ENCODE measurements at places on chromosomes 7 and 10.

- no peak for DNase-seq
These were observed 35.3 kb downstream of the DENND2A start for GRCh38 chr7:140605337-140605736.

- DNase-seq, result no peak
These were observed 92.1 kb upstream of the SAMD8 start for GRCh38 chr10:75019370-75019769.

DNA sequence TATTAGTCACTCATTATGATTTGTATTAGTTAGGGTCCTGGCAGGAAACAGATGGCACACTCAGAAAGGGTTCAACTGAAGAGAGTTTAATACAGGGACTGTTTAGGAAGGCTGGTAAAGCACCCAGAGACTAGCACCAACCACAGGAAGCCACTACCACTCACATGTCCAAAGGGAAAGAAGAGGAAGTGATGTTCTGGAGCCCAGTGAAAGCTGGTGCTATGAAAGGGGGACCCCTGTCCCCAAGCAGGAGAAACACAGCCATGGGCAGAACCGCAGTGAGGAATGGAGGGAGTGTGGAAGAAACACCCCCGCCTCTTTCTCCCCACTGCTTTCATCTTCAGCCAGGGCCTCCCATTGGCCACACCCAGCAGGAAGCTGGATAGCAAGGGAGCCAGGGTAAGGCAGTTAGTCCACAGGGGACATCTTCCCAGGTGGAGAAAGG, 3.2 kb upstream of the VSIR start:
- no peak for DNase-seq

DNA sequence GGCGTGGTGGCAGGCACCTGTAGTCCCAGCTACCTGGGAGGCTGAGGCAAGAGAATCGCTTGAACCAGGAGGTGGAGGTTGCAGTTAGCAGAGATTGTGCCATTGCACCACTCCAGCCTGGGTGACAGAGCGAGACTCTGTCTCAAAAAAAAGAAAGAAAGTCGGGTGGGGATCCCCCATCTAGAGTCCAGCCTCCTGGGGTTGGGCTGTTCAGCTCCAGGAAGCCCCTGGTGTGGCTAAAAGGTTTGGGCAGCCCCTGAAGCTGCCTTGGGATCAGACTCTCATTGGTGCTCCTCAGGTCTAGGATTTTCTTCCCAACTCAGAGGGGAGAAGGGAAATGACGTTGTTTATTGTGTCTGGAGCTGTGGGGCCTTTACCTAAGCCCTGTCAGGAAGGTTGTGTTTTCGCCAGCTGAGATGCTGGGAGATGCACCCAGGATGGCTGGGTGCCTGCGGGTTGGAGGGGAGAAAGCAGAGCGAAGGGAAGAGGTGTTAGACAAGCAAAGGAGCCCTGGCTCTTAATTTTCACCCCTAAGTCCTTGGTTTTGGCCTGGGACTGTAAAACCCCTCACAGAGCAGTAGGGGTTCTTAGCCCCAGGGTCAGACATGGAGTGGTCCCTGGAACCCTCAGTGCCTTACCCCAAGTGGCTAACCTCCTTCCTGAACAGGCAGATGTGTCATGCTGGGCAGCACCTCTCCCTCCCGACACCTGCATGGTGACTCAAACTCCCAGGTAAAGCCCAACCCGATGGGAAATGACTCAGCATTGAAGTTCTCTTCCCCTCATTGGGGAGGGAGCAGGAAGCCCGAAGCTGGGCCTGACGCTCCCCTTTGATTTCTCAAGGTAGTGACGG, 21.1 kb downstream of the PLAU start:
- no peak for DNase-seq

GRCh38 chr10:89022734-89023133, 32.1 kb downstream of the FAS start:
- no peak for DNase-seq

DNA sequence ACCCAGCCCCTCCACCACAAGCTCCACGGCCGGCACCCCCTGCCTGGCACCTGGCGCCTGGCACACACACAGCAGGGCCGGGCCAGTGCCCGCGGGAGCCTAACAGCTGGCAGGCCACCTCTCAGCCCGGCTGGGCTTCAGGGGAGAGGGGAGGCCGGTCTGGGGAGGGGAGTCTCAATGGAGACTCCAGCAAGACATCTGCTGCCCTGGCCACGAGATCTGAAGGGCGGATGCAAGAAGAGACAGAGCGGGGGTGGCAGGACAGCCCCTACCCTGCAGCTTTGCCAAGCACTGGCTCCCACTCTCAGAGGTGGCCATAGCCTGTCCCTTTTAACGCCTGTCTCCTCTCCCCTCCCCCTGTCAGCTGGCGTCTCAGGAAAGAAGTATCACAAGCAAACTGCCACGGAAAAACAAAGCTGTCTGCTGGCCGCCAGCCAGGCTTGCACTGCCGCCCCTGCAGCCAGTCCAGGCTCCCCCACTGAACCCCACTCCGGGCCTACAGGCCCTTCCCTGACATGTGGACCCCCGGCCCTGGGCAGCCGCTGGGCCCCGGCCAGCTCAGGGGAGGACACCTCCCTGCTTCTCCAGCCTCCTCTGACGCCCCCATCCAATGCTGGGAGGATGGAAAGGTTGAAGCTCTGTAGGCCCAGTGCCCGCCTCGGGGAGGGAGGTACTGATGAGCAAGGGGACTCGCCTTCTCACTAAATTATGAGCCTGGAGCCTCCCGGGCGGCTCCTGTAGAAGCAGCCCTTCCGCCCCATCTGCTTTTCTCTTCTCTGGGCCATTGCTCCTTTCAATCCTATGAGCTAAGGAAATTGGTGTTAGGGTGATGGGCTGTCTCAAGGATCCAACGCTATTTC, 178.4 kb downstream of the ARHGAP12 start:
- peak; percentile 59 for DNase-seq

DNA sequence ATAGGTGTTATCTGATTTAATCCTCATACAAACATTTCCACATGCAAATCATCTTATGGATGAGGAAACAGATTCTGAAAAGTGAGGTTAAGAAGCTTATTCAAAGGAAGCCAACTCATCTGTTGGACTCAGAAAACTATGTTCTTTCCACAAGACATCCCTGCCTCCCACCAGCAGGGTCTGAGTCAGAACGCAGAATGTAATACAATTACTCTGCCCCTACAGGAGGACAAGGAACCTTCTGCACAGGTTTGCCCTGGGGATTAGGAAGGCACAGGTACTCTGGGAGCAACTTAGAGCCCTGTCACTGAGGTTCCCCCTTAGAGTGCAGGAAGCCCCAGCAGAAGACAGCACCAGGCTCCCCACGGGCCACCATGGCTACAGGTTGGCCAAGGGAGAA, 255.7 kb downstream of the TNS3 start:
- no peak for DNase-seq

- DNase-seq, result no peak
These were observed 267.9 kb upstream of the CNTNAP2 start for GRCh38 chr7:145848691-145849090.

Measured in hypothalamus (tissue), 51 donors.